EL (cell line): ENCODE measurements at places on chromosomes 7 and 10.

DNA sequence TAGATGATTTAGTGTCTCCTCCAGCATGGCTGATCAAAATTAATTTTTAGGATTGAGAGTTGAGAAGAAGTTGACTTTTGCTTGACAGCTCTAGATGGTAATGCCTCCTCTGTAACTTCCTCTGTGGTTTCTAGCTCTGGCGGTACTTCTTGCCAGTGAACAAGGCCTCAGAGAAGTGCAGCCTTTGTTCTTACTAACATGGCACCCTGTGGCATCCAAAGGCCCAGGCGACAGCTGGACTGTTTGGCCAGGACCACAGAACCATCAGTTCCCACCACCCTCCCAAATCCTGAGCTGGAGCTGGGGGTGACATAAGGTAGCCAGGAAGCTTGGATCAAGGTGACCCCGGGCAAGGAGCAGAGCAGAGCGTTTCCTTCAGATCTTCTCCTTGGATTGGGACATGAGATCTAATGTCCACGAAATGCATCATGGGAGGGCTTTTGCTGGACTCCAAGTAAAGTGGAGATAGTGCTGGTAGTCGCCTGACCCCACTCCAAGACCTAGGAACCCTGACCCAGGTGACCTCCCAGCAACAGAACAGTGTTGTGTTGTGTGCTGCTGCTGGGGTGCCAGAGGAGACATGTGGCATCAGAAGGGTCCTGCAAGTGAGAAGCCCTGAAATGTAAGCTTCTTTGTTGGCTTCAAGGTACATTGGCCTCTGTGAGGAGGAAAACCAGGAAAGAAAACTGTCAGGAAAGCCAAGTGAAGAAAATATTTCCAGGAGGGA, 41.8 kb downstream of the APBB1IP start:
- DNase-seq: no peak

- no peak for DNase-seq
These were observed 90.8 kb upstream of the KDM7A start for GRCh38 chr7:140267381-140268226.

DNA sequence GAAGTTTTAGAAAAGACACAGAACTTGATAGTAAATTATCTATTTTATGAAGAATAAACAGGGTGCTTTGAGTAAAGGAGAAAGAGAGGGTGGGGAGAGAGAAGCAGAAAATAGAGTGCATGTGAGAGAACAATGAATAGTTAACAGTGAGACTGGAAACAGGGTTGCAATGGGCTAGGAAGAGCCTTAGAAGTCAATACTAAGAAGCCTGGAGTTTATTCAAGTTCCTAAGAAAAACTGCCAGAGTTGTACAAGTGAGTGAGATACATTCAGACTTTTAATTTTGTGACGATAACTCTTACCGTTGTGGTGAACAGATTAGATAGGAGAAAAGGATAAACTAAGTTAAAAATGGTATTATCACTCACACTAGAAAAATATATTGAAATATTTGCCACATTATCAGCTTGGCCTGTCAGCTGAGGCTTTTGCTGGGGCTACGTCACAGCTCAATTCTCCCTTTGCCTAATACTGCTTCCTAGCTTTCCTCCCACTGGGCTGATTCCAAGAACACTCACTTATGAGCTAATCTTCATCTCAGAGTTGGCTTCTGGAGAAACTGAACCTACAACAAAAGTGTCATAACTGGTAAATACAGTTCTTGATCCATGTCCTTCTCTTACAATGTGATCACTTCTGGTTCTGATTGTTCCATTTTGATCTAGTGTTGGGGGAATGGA, 92.7 kb downstream of the SEMA3D start:
- no peak for DNase-seq

DNA sequence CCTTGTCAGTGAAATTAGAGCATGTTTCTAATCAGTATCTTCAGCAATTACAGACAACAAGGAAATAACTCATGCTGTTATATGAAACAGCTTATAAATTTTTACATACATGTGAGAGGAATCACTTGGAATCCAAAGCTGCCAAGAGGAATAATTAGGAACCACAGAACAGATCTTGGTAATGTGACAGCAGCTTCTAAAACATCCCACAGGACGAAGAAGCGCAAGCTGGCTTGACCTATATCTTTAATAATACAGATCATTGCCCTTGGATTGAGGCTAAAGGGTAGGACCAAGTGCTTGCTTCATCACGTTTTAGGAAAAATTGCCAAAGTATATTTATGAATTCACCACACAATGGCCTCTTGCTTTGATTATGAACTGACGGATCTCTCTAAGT, 869.8 kb downstream of the LRMDA start:
- no peak for DNase-seq

DNA sequence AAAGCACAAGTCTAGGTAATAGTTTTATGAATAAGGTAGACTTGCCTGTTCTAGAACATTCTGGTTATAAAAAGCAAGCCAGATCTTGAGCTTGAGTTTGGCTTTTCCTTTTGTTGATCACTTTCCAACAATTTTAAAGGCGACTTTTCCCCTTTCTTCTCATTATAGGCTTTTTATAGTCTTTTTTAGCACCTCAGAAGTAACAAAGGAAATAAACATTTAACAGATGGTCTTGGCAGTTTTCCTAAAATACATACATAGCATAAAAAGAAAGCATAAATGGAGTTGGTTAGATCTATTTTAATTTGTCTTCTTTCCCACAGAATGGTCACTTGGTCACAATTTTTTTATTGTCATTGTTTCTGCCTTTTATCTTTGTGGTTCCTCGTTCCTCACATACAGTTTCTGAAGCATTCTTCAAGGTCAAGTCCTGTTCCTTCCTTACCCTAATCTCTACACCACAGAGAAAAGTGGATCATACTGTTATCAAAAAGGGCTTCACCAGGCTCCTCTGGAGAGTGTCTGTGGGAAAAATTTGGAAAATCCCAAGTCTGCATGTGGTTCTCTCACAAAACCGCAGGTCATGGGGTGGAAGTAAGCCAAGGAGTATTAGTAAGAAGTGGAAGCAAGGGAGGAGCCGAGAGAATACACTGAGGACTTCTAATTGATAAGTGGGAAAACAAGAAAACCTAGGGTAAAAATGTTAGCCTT, 31.3 kb downstream of the THNSL1 start:
- DNase-seq: peak; percentile 71

DNA sequence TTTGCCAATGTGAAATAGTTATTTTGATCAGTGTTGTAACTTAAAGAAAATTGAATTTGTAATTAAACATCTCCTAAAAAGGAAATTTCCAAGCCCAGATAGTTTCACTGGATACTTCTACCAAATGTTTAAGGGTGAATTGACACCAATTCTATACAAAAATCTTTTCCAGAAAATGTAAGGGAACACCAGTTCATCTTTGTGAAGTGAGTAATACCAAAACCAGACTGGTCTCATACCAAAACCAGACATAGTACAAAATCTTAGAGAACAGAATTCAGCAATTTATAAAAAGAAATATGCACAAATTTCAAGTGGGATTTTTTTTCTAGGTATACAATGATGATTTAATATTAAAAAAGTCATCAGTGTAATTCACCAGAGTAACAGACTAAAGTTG, 86.0 kb upstream of the ZNF32 start:
- no peak for DNase-seq

DNA sequence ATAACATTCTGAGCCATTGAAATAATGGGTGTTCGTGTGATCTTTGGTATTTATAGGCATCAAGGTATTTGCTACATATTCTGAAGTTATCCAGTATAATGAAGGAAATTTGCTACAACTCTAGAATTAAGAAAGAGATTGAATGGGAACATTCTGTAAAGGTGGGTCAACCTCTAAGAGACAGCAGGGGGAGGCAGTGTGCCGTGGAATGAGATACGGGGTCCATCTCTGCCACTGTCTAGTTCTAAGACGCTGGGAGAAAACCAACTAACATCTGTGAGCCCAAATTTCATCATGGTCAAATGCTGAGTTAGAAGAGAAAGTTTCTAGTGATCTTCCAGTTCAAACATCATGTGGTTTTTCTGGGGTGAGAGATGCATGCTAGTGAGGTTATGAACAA, 368.9 kb downstream of the SORCS1 start:
- peak; percentile 1 for DNase-seq

GRCh38 chr7:1940402-1940786, 270.3 kb downstream of the ELFN1 start:
- DNase-seq: peak; percentile 68

DNA sequence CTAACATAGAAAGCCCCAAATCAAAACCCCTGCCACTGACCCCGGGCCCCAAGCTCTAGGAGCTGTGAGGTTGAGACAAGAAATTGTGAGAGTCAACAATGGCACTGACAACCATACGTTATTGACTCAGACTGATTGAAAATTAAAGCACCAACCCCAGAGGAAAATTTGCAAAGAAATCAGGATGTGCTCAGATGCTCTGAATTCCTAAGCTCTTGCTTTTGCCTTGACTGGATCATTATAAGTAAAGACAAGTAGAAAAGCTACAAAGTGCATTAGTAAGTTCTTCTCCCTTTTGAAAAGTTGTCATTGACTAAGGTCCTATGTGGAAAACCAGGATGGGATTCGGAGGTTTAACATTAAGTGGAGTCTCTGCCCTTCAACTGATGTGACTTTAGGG, 130.2 kb downstream of the SAMD9 start:
- DNase-seq: peak; percentile 15

DNA sequence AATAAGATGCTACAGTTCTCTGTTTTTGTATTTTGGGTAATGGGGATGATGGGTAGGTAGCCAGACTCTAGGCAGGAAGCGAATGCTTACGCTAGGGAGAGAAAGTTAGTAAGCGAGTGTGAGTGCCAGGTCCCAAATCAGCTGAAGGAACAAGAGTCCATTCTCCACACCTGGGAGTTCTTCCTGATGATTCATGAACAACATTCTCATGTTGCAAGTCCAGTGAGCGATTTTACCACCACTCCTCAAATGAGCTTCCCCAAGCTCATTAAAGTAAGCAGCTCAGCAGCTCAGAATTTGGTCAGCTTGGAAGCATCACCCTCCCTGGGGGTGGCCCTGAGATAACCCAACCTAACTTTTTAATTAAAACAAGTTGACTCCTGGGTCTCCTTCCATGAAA, 27.3 kb downstream of the SH3PXD2A start:
- no peak for DNase-seq

DNA sequence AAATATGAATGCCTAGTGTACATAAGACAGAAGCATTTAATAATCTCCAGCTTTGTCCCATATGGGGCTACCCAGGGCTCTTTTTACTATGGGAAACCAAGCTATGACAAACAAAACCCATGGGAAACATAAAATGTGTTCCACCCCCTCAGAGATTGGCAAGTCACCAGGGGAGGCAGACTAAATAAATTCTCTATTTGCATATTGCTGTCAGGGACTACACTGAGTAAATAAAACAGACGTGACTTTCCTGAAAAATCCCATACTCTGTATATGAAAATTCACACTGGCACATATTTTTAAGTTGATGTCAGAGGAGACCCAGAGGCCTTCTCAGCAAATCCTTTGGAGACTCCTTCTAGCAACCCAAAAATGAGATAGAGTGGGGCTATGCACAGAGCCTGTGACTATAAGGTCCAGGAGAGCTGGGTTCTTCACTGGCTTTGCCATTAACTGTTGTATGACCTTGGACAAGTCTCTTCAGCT, 44.0 kb upstream of the HPSE2 start:
- DNase-seq: peak; percentile 89

- no peak for DNase-seq
These were observed 169.8 kb downstream of the ZMYND11 start for GRCh38 chr10:305034-305433.

DNA sequence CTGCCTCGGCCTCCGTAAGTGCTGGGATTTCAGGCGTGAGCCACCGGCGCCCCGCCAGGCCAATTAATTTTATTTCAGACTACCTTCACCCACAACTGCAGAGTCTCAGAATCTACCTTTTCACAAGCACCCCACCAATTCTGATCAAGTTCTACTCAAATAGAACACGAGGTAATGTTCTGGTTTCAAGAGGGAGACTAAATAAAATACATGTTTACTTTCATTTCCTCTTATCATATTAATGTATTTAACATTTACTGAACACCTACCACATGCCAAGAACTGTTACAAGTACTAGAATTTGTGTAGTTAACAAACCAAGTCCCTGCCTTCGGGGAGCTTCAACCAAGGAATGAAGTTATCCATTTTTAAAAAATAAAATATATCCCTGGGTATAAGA, 25.5 kb upstream of the RGS10 start:
- no peak for DNase-seq

DNA sequence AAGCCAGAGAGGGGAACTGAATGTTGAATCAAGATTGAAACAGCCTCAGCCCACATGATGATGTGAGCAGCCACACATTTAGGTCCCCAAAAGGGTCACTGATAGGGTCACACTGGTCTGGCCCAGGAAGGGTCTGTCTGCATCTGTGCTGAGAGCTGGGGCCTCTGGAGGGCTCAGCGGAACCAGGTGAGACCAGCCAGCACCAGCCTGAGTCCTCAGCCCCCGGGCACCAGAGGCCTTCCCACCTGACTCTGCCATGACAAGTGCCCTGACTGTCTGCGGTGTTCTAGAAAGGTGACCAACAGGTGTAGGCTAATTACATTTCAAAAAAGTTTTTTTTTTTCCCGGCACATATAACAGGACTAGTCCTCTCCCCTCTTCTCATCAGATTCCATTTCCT, 76.2 kb downstream of the WDR11 start:
- DNase-seq: no peak

GRCh38 chr10:128063736-128064107, 62.5 kb downstream of the MKI67 start:
- no peak for DNase-seq

GRCh38 chr10:46523119-46523961, 33.1 kb downstream of the GPRIN2 start:
- DNase-seq: peak; percentile 82

DNA sequence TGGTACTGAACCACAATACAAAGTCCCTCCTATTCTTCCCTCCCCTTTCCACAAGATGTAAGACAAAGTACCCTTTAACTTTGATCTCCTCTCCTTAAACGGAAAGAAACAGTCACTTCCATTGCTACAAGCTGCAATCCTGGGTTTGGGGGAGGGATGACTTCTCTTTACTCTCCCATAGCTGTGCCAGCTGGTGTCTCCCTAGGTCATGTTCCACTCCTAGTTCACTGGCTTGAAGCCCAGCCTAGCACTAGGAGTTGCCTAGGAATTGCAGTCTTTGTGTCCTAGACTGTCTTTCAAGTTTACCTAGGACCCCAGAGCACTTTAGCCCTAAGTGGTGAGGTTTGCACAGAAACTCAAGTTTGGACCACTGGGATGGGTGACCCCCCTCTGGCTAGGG, 311.1 kb downstream of the HPSE2 start:
- no peak for DNase-seq

GRCh38 chr10:5812283-5813090, 747 bp downstream of the GDI2 start:
- DNase-seq: peak; percentile 35
